ENCODE measurements at places on chromosomes 3 and 15.

DNA sequence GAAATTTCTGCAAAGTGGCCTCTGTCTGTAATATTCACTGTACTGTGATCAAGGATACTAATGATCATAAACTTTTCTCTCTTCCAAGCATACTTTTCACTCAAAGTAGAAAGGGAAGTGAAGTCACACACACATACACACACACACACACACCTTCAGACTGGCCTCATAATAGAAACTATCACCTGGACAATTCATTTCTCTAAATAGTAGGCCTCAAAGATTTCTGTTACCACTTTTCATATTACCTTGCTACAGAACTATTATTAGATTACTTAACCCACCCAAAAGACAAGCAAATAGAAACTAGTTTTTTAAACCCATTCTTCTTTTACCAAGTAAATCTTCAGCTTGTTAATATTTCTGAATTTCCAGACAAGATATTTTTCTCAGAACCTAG is 12.2 kb downstream of the CPB1 start:
- DNase-seq = no peak

- no peak for DNase-seq
Observed at GRCh38 chr3:81997390-81997789, 235.9 kb upstream of the GBE1 start.

DNA sequence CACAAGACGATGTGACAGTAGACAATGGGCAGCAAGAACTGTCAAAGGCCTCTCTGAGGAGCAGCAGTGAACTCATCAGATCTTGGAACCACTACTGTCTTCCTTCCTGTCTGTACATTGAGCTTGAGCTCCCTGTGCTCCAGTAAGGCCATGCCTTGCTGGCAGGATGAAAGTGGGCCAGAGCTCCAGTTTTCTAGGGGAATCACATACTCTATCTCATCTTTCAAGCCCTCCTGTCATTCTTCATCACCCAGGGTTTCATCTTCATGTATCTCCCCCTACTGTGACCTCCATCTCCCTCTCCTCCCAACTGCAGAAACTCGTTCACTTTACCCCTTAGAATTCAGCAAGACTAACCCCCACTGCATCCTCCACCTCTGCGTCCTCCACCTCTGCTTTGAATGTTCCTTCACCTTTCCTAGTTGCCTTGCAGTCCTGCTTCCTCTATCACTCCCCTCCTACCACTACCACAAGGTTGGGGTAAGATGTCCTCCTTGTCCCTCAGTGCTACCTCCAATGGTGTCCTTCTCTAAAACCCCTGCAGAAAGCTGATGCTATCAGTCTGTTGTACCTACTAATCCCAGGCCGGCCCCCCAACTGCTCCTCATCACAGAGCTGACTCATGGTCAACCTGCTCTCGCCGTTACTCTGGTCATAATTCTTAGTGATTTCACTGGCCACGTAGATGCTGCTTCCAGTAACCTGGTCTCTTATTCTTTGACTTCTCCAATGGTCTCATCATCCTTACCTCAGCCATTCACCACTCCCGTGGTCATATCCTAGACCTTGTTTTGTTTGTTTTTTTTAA is 22.3 kb downstream of the NKIRAS1 start:
- no peak for DNase-seq

DNA sequence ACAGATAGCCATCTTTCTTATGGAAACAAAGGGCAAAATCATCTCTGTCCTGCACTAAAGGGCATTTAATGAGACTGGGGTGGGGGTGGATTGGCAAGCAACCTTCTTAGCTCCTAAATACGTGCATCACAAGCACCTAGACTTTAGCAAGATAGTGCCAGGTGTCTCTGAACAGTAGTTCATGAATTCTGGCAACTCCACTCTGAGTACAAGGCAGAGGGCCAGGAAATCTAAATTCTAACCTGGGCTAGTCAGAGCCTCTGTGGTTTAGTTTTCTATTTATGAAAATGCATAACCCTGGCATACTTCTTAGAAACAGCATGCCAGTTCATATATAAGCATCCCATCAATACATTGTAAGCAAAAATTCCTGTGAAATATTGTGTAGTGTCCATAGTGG is 788.5 kb downstream of the MCTP2 start:
- DNase-seq = no peak

DNA sequence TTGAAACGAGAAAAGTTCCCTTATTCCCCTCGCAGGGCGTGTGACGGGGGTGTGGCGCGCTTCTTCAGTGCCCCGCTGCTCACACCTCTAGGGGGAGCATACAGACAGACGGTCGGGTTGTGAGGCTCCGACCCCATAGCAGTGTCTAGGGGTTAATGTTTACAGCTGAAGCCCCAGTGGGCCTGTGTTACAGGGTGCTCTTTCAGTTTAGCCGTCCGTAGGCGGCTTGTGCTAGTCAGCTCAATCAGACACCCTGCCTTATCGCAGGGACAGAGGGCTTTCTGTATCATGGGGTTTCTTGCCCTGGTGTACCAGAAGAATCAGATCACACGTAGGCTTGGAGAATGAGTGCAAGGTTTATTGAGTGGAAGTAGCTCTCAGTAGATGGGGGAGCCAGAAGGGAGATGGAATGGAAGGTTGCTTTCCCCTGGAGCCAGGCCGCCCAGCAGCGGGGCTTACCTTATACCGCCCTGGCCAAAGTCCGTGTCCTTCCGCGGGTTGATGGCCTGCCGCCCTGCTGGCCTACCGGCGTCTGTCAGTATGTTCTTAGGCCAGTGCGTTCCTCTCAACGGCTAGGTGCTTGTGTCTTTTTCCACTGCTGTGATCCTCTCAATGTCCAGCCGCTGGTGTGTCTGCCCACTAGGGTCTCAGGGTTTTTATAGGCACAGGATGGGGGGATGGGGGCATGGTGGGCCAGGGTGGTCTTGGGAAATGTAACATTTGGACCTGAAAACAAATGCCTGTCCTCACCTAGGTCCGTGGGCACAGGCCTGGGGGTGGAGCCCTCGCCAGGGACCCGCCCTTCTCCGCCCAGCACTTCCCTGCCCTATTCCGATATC is 32.2 kb upstream of the ACP3 start:
- DNase-seq = no peak

GRCh38 chr3:98712726-98713125 is 50.4 kb upstream of the ST3GAL6 start:
- no peak for DNase-seq

DNA sequence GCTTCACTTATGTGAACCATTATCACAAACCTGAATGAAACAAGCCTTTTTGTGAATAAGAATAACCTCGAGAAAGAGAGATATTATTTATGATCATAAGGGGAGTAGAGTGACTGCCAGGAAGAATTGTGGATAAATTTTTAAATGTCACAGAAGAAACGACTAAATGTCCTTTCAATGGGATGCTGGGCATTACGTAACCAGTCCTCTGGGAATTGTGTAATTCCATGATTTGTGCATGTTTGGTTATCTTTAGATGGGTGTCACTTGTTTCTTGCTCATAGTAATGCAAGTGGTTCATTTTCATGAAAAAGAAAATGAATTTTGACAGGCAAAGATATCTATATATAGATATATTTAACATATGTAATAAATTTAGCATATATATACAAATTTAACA is 379.5 kb upstream of the AGTR1 start:
- DNase-seq = no peak

DNA sequence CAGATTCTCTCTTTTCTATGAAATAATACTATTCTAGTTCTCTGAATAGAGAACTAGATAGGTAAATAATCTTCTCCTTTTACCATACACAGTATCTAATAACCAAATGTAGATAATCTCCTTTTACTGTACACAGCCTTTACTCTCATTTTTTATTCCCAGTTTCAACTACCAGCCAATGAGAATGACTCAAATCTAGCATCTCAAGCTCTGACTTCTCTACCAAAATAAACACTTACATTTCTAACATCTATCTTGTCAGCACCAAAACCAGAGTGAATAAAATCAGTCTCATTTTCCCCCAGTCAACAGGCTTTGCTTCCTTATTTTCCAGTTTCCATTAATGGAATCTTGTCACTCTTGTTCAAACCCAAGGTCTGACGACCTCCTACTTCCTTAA is 36.9 kb downstream of the LRRFIP2 start:
- no peak for DNase-seq

GRCh38 chr3:47227678-47228077 is 54.9 kb downstream of the KIF9 start:
- no peak for DNase-seq

DNA sequence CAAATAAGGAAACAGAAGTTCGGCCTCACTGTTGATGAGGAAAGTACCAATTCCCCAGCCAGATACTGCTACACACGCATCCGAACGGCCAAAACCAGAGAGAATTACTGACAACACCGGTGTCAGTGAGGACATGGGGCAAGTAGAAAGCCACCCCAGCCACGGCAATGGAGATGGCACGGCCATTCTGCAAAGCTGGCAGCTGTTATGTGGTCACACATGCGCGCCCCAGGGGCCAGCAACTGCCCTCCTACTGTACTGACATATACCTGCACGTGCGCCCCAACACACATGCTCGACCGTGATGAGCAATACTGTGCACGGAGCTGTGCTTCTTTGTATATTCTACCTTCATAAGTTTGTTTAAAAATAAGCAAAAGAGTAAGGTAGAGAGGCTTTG is 217.4 kb downstream of the ADAMTS17 start:
- no peak for DNase-seq

- no peak for DNase-seq
Observed at GRCh38 chr15:42253300-42253699, 19.7 kb upstream of the GANC start.

DNA sequence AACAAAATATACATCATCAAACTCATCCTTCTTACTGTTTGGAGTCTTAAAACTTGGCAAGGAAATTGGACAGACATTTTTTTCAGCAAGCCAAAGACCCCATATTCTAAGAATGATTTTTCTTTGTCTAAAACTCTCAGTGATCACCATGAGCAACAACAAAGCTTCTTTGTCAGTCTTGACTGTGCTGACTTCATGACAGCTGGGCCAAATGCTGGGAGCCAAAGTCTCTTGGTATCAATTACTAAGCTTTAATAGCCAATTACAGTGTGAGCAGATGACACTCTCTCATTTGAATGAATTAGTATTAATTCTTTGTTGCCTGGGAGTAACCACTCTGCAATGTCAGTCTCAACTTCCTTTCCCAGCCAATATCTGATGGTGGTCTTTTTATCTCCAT is 48.1 kb upstream of the GK5 start:
- DNase-seq = no peak

GRCh38 chr15:85810075-85810474 is 15.3 kb upstream of the KLHL25 start:
- DNase-seq = no peak
